ENCODE measurements at places on chromosomes 3 and 15.

DNA sequence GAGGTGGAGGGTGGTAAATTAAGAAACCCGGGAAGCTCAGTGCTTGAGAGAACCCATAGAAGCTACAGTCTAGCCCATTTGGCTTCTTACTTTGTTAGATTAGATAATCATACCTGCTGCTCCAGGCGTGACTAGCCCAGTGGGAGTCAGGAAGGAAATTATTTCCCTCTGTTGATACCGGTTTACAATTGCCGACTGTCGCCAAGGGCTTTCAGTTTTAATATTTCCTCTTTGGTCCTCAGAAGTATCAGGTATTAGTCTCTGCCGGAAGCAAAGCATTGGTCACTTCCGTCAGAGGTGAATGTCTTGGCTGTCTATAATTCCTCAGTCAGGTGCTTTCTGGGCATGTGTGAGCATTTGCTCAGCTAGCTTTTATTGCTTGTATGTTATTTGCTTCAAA, 75.2 kb downstream of the LPP start:
- DNase-seq, result no peak

DNA sequence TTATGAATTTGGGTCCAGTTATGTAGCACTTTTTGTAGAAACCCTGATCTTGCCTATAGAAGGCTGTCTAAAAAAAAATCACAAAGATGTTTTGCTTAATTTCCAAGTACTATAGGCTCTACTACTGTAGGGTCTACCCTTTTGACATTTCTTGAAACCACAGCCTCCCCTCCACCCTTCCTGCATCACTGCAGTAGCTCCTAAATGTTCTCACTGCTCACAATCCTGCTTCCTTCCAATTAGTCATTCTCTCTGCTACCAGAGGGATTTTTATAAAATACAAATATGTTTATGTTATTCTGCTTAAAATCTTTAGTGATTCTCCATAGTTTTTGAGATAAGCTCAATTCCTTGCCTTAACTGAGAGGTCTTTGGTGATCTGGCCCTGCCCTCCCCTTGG, 114.0 kb downstream of the CYP19A1 start:
- DNase-seq, result no peak

DNA sequence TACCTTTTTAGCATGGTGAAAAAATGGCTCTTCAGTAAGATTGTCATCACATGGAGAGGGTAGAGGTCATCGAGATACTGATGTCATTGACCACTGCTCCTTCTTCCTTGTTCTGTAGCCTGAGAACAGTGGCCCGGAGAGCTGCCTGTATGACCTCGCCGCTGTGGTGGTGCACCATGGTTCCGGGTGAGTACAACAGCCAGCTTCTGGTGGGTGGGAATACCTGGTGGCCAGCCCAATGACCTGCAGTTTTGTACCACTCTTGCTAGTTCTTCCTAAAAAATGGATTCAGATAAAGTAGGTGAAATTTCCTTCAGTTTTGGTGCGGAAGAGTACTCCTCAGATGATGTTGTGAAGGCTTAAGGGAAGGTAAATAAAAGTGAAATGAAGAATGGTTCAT, 8.4 kb upstream of the FBXL22 start:
- DNase-seq, result no peak

DNA sequence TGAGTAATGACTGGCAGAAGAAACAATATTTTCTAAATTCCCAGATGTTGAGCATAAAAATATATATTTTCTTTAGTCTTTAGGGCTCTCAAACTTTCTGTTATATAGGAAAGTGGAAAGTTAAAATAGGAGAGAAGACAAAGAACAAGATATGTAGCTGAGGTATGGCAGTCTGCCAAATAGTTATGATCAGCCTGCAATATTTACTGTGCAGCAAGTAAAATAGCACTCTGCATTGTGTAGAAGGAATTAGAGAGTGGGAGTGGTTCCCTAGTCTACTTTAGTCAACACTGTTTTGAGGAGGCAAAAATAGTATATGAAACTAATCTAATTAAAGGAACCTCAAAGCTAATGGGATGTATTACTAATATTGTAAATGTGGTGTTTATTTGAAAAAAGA, 978.1 kb upstream of the ALCAM start:
- DNase-seq, result no peak

DNA sequence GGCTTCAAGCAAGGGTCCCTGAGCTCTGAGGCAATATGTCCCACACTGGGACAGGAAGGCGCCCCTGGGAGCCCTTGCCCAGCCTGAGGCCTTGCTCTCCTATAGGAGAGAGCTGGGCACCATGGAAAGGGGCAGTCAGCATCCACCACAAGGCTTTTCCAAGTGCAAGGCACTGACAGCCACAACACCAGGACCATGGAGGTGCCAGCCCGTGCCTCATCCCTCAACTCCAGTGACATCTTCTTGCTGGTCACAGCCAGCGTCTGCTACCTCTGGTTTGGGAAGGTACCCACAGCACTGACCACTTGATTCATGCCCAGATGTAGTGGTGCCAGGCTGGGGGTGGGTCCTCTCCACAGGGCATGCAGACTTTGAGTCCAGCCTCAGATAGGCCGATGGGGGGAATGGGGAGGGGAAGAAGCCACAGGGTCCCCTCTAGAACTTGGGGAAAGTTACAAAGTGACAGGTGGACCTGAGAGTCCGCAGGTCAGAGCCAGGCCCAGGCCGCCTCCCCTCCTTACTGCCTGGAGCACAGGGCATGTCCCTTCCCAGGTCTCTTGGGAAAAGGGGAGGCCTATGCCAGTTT, 11.8 kb downstream of the VILL start:
- no peak for DNase-seq

GRCh38 chr3:143910756-143911155, 60.9 kb upstream of the DIPK2A start:
- DNase-seq, result no peak

DNA sequence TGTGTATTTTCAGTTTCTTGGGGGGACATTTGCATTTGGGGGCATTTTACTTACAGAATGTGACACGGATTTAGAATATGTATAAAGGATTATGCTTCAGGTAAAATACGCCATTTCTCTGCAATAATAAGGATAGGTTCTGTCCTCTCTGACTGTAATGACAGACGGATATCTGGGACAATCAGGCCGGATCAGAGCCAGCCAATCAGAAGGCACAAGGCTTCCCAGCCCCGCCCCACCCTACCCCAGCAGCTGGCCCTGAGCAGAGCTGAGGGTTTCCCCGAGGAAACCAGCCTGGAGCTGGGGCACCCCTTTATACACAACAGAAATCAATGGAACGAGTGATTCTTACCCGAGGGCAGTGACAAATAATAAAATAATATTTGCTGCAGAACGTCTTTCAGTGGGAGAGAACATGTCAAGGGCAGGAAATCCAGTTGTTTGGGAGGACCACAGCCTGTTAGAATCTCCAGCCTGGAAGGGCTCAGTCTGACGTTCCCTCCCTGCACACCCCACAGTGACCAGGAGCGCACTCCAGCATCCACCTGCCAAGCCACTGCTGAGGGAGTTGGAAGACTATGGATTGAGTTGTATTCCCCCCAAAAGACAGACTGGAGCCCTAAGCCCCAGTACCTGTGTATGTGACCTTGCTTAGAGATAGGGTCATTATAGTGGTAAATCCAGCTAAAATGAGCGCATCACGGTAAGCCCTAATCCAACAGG, 30.3 kb upstream of the SEC13 start:
- DNase-seq, result no peak

DNA sequence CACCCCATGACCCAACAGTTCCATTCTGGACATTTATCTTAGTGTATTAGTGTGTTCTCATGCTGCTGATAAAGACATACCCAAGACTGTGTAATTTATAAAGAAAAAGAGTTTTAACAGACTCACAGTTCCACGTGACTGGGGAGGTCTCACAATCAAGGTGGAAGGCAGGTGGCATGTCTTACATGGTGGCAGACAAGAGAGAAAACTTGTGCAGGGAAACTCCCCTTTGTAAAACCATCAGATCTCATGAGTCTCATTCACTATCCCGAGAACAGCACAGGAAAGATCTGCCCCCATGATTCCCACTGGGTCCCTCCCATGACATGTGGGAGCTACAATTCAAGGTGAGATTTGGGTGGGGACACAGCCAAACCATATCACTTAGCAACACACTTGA, 21.6 kb upstream of the GPD1L start:
- no peak for DNase-seq

GRCh38 chr15:94286583-94286982, 55.2 kb downstream of the MCTP2 start:
- no peak for DNase-seq

GRCh38 chr3:110296885-110297284, 774.7 kb upstream of the NECTIN3 start:
- no peak for DNase-seq

- DNase-seq, result no peak
Observed at GRCh38 chr15:56978898-56979662, 60.6 kb downstream of the TCF12 start.

DNA sequence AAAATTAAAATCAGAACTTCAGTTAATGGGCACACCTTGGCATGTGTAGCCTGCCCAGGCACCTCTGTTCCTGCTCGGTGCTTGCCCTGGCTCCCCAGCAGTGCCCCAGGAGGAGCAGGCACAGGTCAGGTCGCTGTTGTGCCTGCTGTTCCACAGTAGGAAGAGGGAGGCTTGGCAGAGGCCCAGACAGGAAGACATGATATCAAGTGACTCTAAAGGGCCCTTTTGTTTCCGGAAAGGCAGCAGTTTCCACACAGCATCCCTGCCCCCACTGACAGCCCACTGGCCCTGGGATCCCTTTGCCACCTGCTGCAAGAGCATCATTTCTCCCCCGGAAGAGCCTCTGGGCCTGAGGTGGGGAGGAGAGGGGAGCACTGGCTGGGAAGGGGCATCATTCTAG, 40.5 kb upstream of the HES1 start:
- no peak for DNase-seq

GRCh38 chr3:109116031-109116430, 1.9 kb downstream of the MORC1 start:
- no peak for DNase-seq

GRCh38 chr3:12158387-12159226, at the start of gene TIMP4:
TIMP4 (minus strand) TSS chr3:12158912; CDS start chr3:12158840, 72 bp downstream.
- DNase-seq, result peak; percentile 41

GRCh38 chr3:130558366-130558765, 41.4 kb downstream of the COL6A6 start:
- no peak for DNase-seq

DNA sequence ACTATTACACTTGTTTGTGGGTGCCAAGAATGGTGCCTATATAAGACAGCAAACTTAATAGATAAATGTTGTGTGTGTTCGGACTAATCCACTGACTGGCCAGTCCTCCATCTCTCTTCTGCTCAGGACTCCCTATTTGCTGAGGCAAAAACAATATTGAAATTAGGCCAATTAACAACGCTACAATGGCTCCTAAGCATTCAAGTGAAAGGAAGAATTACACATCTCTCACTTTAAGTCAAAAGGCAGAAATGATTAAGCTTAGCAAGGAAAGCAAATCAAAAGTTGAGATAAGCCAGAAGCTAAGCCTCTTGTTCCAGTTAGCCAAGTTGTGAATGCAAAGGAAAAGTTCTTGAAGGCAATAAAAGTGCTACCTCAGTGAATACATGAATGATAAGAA, 126.9 kb downstream of the CCNL1 start:
- DNase-seq, result no peak

- DNase-seq, result no peak
Observed at GRCh38 chr3:111796566-111796965, 62.5 kb upstream of the PHLDB2 start.

DNA sequence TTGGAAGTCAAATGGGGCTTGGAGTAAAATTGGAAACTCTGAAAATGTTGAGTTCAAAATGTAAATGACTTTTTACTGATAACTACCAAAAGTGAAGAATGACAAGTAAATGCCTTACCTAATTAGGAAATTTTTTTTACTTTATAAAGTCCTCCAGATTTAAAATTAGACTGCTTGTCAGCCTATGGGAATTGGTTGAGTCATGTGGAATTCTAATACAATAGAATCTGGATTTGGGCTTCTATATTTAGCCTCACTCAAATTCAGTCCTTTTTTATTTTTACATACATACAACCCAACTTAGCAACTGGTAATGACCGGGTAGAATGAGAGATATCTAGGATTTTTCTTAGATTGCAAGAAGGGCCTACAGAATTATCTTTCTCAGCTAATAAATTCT, 158.9 kb upstream of the CADPS start:
- DNase-seq, result no peak

- DNase-seq, result no peak
Observed at GRCh38 chr3:30162579-30162978, 443.8 kb upstream of the TGFBR2 start.

- DNase-seq, result no peak
Observed at GRCh38 chr3:123773681-123774431, 110.3 kb downstream of the MYLK start.

- no peak for DNase-seq
Observed at GRCh38 chr15:95016511-95017229, 785.3 kb downstream of the MCTP2 start.

DNA sequence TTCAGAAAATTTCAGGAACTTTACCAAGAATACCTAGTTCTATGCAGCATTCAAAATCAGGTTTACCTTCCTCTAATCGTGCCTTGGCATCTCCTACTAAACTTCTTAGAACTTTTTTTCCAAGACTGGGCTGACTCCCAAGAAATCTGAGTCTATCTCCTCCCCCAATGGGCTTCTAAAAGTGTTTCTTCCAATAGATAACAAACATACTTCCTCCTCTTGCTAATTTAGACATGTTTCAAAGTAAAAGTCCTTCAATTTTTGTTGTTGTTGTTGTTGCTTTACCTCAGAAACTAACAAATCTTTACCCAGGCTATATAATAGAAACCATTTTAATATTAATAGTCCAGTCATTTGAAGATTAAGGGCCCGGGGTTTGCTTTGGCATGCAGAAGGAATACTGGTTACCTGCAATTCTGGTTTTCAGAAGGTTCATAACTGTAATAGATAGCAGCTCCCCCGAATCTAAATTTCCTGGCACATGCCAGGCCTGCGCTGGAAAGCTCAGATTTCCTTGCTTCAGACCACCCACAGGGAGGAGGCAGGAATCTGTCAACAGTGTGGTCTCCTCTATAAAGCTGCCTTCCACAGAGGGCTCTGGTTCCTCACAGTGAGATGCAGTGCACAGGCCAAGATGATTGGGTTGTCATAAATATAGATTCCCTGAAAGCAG, 188.7 kb downstream of the THRB start:
- no peak for DNase-seq

DNA sequence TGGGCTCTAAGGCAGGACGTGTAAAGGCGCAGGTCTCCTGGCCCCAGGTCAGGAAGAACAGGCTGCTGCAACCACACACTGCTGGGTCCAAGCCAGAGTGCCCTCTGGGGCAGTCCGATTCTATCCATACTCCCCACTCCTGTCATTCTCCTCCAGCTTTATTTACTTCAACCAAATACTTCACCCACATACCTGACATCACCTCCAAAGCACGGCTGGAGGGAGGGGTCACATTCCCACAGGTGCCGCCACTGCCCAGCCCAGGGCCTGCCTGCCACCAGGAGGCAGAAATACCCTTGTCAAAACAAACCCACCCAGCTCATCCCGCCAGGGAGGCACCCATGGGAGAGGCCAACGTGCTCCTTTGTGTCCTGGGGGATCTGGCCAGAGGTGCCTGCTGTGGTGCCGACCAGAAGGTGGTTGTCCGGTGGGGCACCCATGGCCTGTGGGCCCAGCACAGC, 100.4 kb downstream of the DAPK2 start:
- no peak for DNase-seq

GRCh38 chr3:30189900-30190299, 416.5 kb upstream of the TGFBR2 start:
- DNase-seq, result no peak
